ENCODE measurements at places on chromosomes 3 and 15.

DNA sequence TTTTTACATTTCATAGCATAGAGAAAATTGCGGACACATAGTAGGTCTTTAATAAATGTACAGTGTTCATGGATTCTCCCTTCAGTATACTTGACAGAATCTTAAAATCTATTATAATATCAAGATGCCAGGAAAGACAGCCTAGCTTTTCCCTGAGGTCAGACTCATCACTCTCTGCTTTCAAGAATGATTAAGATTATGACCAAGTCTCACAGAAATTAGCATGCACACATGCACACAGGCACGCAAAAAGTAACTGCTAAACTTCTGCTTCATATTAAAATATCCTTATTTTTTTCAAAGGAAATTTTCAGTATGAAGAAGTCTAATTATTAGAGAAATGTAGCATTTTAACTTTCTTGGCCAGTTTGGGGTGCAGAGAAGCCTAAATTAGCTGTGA, 493.8 kb upstream of the NECTIN3 start:
- no peak for DNase-seq

DNA sequence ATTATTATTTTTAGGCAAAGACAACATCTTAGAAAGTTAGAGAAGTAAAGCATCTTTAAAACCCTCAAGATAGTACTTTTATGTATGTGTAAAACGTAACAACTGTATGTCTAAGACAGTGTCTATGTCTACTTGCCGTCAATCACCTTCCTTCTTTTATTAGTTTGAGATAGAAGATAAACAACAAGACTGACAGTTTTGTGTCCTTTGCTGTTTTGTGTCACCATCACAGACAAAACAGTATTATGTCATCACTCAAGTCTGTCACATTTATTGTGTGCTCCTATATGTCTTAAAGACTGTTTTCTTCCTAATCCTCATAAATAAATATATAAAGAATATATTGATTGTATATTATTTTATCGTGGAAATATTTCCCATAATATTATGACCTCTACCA, 908.3 kb downstream of the CADM2 start:
- DNase-seq = no peak

- DNase-seq = no peak
These were observed 96.5 kb downstream of the SMAD6 start for GRCh38 chr15:66798426-66799061.

- DNase-seq = no peak
These were observed 1099.3 kb downstream of the ROBO2 start for GRCh38 chr3:78139166-78139565.

- DNase-seq = no peak
These were observed 63.4 kb upstream of the PSMD6 start for GRCh38 chr3:64086479-64087252.

Data from stimulated activated CD4-positive, alpha-beta T cell treated with anti-CD3 and anti-CD28 coated beads, Interleukin-12 subunit alpha, Interleukin-12 subunit beta, amount 100 ng/mL, for 4 hours (primary cell).